GM12865 (cell line): ENCODE measurements at places on chromosomes 1 and 21.

DNA sequence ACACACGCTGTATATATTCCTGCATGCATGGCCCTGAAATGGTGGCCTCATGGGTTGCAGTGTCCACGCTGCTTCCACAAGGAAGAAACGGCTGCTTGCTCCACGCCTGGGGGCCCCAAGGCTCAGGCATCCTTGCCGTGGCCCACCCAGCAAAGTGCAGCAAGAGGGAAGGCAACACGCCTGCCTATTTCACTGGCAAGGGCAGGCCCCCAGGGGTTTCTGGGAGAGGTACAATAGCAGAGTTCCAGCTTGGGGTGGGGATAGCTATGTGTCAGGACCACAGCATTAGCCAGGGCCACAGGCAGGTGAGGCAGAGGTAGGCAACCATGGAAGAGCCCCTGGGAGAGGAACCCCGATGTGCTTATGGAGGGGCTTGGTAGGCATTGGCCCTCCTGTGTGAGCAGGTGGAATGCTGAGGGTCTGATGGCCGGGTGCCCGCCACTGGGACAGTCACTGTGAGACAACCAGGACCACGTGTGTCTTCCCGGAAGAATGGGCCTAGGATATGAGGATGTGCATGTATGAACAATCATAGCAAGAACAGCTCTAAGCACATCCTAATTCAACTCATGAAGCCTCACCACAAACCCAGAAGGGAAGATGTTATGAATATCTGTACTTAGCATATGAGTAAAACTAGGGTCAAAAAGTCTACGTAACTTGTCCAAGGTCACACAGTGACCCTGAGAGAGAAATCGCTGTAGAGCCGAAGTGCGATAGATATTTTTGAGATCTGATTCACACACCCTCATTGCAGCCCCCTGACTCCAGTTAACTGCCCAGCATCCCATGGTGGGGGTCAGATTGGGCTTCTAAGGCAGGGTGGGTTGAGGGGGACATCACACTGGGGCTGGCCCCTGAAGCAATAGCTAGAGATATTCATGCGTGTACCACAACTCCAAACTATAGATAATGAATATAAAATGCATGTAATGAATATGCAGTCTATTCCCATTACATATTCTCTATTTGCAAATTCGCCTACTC, 11.8 kb downstream of the TFF2 start:
- DNase-seq: peak; percentile 68

DNA sequence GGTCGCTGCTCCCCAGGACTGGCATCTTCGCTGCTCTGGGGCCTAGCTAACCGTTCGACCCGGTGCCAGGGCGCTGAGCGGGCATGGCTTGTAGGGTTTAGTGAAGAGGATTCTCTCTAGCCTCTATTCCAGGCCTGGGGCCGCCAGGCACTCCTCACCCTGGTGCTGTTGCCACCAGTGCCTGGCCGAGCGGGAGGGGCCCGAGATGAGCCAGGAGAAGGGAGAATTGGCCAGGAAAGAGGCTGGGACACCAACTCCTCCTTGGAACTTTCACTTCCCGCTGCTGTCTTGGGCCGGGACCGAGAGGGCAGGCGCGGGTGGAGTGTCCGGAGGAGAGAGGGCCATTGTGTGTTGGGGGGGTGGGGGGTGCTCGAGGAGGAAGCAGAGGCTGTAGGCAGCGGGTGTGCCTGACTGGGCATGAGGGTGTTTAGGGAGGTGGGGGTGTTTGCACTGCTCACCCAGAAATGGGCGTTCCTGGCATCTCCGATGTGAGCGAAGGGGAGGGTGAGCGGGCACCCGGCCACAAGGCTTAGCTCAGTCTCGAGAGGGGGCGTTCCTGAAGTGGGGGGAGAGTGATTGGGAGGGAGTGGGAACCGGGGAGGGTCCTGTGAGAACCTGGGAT, 772 bp downstream of the ADAM15 start:
- no peak for DNase-seq

DNA sequence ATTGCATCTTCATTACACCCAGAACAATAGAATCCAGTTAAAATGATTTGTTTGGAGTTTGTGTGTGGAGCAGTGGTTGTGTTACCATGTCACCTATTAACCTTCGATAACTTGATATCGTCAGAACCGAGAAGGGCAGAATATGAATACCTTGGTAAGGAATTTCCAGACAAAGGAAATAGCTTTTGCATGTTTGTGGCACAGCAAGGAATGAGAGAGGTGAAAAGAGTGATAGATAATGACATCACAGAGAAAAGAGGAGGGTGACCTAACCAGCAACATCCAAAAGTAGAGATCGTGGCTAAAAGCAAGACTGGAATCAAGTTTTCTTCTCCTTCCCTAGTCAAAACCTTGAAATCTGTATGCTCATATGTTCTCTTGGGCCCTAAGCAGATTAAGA, 244.6 kb upstream of the NEGR1 start:
- no peak for DNase-seq

- DNase-seq: no peak
Measured at GRCh38 chr1:23651069-23651808, 40.4 kb upstream of the RPL11 start.

DNA sequence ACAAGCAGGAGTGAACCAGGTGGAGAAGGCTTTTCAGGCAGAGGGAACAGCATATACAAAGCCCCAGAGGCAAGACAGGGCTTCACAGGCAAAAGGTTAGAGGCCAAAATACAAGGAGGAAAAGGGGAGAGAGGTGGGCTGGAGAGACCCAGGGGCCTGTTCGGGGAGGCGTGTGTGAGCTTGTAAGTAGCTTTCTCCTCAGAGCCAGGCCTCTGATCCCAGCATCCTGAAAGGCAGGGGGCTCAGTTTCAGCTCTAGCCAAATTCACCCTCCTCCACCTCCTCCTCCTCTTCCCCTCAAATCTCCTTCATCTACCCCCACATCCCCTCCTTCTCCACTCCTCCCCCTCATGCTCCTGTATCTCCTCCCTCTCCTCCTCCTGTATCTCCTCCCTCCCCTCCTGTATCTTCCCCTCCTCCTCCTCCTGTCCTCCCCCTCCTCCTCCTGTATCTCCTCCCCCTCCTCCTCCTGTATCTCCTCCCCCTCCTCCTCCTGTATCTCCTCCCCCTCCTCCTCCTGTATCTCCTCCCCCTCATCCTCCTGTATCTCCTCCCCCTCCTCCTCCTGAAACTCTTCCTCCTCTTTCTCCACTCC, 148.6 kb downstream of the ST6GALNAC5 start:
- DNase-seq: no peak

DNA sequence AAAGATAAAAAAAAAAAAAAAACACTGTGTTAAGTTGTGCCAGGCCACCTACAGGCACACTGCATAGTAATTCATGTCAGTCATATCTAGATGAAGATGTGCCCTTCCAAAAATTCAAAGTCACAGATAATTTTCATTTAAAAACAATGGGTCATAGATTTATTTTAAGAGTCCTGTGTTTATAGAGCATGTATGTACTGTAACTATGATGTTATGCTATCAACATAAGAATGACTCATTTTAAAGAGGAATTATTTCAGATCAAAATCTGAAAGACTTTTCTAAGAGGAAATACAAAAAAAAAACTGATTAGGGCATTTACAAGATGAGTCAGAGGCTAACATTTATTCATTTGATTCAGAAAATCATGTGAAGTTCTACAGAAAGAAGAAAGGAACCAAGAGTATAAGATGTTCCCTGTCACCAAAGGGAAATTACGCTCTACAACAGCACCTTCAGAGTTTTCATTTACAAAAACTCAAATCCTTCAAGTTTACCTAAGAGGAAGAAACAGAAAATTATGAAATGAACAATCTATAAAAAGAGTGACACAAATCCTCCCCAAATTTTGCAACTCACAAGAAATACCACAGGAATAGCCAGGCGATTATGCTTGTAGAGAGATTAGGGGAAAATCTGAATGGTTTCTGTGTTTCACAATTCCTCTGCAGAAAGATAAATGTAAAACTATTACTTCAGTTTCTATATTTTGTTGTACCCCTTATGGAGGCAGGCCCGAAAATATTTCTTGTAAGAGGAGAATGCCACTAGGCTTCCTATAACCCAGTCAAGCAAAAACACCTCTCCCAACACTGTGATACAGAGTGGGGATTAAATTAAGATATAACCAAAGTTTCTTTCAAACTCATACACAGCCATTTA, 13.8 kb downstream of the TP53BP2 start:
- DNase-seq: no peak
